ENCODE measurements at places on chromosomes 7 and 10.

DNA sequence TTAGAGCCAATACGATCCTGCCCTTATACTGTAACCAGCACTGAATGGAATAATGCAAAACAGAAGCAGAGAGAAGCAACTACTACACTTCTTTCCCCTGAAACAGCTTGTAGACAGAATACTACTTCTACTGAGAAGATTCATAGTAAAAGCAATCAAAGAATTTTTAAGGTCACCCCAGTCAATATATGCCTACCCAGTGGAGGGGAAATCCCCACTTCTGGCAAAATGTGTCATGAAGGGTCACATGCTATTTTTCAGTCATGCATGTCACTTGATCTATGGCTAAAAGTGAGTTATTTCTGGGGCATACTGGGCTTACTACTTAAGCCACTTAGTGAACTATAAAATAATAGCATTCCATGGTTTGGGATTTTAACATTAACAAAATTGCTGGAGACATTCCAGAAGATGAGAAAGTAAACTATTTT lies 25.6 kb downstream of the IRF5 start:
- DNase-seq: no peak

GRCh38 chr10:95264227-95265051 lies 26.4 kb downstream of the PDLIM1 start:
- peak; percentile 88 for DNase-seq

- no peak for DNase-seq
Observed at GRCh38 chr10:132547421-132547861, 9.9 kb downstream of the INPP5A start.

- no peak for DNase-seq
Observed at GRCh38 chr10:775245-776075, 86.0 kb upstream of the DIP2C start.

DNA sequence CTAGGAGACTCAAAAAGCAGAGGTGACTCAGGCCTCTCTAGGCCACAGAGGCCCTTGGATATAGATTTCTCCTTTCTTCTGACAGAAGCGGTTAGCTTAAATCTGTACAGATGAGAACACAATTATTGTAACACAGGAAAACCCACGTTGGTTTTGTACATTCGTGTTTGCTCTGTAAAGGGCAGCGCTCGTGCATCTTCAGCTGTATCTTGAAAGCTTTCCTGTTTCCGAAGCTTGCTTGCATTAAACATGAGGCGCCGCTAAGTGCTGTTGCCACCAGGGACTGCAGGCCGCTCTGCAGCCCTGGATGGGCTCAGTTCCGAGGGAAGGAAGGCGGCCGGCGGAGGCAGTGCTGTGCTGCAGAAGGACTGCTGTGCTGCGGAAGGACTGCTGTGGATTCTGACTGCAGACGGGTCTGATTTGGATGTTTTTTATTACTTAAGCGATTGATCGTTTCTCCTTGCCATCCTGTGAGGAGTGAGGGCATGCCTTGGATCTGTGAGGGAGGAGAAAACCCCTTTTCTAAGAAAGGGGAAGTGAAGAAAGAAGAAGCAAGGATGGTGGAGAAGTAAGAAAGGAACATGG lies 53.3 kb downstream of the FHIP2A start:
- no peak for DNase-seq

DNA sequence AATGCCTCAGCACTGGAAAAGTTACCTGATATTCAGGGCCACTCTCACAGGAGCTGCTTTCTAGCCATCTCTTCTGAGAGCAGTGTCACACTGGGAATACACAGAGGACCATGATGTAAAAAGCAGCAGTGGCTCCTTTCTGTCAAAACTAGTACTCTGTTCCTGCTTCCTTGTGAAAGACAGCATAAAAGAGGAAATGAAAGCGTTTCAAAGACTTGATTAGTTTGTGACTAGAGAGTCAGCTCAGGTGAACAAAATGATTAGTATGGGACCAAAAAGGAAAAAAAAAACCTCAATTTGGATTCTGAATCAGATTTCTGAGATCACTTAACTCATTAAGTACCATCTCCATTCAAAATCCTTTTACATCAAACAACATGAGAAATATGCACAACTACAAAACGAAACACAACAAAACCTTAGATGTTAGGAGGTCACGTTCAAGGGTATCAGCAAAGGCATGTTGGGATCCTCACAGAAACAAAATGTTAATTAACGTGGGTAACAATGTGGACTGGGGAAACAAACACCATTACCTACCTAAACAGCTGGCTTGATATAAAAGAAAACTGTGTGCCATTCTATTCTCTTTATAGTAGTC lies 103.7 kb downstream of the MACC1 start:
- no peak for DNase-seq

DNA sequence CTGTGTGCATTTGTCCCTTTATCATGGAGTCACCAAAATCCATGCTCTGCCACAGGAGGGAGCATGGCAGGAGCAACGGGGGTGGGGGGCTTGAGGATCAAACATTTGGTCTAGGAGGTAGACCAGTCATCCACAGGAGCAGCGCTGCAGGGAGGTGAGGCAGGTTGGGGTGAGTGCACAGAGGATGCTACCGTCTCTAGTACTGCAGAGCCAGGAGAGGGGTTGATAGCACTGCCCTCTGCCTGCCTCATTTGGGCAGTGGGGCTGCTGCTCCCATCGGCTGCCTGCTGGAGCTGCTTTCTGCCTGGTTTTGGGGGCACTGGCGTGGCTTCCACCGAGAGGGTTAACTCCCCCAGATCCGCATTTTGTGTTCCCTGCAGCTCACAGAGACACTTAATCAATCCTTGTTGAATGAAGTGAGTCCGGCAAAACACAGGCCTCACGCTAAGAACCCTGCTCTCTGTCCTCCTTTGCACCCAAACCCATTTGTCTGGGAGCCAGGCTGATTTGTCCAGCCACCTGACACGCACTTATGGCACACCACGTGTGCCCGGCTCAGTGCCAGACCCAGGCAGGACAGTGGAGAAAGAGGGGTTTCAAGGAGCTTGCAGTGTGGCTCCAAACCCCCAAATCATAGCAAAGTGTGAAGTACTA lies 527.1 kb upstream of the FOXK1 start:
- DNase-seq: no peak

GRCh38 chr7:134089446-134089845 lies 37.7 kb upstream of the LRGUK start:
- DNase-seq: no peak

DNA sequence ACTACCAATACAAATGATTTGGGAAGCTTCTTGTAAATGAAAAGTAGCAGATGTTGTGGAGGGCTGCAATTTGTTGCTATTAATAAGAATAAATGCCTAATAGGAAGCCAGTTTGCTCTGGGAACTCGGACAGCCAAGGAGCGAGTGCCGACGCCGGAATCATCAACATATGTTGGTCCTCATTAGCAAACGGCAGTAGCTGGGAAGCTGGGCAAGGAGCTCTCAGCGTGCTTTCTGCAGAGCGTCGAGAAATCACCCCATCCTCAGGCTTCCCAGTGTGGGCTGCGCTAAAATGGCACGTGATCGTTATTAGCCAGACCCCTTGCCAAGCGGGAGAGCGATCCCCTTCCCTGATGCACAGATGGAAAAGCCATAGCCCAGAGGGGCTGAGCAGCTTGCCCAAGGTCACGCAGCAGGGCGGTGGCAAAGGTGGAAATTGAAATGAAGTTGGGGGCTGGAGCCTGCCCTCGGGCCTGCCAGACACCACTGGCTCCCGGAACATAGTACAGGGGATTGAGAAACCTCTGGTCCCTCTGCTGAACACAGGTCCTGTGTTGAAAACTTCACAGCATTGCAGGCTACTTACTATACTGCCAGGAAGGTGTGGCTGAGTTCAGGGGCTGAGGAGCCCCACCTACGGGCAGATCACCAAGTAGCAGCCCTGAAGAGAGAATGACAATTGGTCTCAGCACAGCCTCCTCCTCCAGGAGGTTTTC lies 326.9 kb downstream of the PLXNA4 start:
- DNase-seq: peak; percentile 50

DNA sequence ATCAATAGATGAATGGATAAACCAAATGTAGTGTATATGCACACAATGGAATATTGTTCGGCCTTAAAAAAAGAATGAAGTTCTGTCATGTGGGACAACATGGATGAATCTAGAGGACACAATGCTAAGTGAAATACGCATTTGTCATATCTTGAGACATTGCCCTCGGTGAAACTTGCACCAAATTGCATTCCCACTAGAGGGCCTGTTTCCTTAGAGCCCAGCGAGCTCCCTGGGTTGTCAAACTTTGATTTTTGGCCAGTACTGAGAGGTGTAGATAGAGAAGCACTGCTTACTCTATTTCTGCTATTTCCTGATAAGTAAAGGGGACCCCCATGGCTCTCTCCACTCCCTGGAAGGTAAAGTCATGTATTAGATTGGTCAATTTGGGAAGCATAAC lies 157.1 kb downstream of the GPAM start:
- DNase-seq: no peak

DNA sequence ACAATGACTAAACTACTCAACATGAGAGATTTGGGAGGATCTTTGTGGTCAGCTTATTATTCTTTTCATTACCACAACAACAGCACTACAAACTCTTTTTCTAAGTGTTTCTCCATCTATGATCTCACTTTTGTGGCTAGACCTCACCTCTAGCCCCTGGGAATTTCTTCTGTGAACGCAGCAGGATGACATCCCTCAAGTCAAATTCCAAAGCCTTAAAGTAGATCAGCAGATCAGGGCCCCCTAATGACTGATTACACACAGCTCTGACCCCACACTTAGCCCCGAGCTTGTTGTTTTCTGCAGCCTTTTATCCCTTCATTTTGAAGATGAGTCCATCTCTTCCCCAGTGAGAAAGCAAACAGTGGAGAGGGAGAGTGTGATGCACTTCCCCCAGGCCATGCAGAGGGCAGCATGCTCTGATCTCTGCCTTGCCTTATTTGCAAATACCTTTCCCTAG lies 27.3 kb downstream of the TFAM start:
- no peak for DNase-seq

DNA sequence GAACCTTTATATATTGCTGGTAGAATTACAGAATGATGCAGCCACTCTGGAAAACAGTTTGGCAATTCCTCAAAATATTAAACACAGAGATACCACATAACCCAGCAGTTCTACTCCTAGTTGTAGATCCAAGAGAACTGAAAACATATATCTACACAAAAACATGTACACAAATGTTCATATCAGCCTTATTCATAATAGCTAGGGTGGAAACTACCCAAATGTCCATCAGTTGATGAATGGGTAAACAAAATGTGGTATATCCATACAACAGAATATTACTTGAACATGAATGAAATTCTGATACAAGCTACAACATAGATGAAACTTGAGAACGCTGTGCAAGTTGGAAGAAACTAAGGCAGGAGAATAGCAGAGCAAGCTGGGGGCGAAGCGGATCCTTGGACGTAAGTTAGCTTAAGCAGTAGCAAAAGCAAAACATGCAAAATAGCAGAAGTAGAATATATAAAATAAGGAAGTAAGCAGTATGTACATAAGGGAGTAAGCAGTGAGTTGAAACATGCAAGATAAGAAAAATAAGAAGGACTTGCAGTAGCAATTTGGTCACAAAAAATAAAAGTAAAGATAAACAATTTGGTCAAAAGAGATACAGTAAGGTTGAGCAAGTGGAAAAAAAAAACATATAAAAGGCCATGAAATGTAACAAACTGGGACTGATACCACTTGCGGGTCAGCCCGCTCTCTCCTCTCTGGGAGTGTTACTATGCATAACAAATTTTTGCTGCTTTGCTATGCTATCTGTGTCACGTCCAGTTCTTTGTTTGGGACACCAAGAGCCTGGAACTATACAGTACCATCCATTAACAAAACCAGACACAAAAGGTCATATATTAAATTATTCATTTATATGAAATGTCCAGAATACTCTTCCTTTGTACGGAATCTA lies 18.0 kb upstream of the HILPDA start:
- DNase-seq: no peak

GRCh38 chr7:64888901-64889685 lies 14.0 kb upstream of the ZNF273 start:
- no peak for DNase-seq

GRCh38 chr7:27689591-27690164 lies 27.0 kb upstream of the HIBADH start:
- peak; percentile 63 for DNase-seq

- DNase-seq: no peak
Observed at GRCh38 chr7:93923942-93924341, 2.4 kb downstream of the GNG11 start.

DNA sequence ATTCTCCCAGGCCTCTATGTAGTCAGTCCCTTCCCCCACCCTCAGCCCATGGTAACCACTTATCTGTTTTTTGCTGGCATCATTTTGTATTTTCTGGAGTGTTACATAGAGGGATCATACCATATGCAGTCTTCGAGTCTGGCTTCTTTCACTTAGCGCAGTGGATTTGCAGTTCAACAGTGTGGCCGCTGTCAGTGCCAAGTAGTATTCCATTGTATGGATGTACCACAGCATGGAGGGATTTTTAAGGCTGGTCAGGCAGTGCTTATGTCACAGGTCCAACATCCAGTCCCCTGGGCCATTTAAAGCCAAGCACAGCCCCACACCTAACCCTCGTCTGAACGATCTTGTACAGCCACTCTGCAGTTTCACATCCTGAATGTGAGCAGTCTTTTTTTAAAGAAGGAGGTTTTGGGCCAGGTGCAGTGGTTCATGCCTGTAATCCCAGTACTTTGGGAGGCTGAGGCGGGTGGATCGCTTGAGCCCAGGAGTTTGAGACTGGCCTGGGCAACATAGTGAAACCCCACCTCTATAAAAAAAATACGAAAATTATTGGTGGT lies 121.8 kb downstream of the CUX1 start:
- no peak for DNase-seq

DNA sequence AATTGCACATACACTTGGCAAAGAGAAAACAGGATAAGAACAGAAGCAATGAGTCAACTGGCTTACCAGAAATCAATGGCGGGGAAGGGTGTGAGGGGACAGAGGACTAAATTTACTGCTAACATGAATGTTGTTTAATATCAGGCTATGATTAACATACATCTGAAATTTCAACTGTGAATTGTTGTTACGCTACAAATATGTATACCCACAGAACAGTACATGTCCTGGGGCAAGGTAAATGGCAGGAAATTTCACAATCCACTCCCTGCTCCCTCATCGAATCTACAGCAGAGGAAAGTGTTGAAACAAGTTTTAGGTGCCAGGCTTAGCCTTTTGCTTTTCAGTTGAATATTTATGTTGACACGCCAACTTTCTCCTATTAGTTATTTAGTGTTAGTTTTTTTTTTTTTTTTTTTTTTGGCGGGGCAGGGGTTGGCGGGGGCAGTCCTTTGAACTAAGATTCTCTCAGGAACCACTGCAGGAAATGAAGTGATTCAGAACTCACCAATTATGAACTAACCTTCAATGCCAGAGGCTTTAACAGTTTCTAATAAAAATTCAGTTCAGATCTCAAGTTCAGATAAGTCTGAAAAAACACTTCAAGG lies 99.0 kb downstream of the UBE2H start:
- no peak for DNase-seq

Data from iPS DF 19.7 (cell line).